Stimulated activated CD4-positive, alpha-beta T cell treated with anti-CD3 and anti-CD28 coated beads, Interleukin-15, amount 100 ng/mL, for 24 hours (primary cell): ENCODE measurements at places on chromosomes 6 and 20.

DNA sequence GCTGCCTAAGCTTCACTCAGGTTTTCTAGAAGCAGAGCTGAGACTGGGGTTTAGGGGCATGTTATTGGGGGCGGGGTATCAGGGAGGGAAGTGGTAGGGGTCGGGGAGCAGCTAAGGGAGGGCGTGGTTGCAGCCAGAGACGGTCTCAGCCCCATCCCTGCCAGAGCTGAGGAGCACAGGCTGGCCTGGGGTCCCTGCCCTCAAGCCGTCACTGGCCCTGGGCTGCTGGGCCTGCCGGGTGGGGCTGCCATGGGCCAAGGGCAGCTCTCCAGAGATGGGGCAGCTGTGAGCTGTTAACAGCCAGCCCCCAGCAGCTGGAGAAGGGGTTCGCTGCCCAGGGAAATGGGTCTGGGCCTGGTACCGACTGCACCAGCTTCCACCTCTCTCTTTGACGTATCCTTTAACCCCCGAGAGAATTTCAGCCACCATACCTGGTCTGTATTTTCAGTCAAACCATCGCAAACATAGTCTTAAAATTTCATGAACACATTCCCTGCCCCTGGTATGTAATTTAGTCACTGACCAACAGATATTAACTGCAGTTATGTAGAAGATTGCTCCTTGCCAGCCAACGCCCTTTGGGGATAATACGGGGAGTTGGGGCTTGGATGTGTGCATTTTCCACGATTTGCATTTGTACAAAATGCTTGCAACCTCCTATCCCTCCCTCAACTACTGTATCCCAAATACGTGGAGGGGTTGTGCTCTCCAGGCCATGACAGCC is 253.4 kb downstream of the TAF4 start:
- DNase-seq: no peak

DNA sequence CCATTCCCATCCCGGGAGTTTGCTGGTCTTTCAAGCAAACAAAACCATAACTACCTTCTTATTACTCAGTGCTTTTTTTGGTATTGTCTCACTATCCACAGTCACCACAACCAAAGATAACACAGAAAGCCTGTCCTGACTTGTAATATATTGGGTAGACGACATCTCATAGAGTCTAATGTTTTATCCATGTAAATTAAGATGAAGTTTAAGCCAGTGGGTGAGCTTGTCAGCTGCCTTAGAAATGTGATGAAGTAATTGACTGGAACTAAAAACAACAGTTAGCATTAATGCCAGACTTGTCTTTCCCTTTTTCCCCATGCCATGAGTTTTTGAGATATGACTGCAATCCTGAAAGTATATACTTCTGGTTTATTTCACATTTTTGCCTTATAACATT is 282.7 kb upstream of the PRDM1 start:
- no peak for DNase-seq

- DNase-seq: peak; percentile 55
Measured at GRCh38 chr6:156780102-156780641, 3.0 kb downstream of the ARID1B start.

DNA sequence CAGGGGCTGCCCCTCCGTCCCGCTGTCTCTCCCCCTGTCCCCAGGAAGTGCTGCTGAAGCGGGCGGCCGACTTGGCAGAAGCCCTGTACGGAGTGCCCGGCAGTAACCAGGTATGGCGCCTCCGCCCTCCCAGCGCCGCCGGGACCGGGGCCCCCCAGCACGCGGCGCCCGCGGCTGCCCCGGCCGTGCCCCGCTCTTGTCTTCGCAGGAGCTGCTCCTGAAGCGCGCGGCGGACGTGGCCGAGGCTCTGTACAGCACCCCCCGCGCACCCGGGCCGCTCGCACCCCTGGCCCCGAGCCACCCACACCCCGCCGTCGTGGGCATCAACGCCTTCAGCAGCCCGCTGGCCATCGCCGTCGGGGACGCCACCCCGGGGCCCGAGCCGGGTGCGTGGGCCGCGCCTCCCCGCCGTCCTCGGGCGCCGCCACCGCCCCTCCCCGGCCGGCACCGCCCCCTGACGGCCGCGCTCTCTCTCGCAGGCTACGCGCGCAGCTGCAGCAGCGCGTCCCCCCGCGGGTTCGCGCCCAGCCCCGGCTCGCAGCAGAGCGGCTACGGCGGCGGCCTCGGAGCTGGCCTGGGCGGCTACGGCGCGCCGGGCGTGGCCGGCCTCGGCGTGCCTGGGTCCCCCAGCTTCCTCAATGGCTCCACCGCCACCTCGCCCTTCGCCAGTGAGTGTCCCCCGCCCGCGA is 48.4 kb downstream of the CPXM1 start:
- DNase-seq: peak; percentile 69

DNA sequence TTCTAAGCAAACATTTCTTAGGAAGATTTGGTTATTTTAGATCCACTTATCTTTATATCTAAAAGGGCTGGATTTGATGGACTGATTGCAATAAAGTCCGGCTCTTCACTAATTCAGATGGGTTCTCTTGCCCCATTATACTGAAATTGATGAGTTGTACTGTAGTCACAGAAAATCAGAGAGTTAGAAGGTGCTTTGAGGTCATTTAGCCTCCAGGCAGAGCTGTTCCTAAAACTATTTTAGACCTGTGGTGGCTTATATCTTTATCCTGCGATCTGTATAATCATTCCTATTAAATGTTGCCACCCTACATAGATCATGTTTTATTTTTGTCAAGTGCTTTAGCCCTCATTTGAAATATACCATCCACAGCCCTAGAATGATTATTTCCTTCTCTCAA is 61.3 kb upstream of the ATXN1 start:
- no peak for DNase-seq

DNA sequence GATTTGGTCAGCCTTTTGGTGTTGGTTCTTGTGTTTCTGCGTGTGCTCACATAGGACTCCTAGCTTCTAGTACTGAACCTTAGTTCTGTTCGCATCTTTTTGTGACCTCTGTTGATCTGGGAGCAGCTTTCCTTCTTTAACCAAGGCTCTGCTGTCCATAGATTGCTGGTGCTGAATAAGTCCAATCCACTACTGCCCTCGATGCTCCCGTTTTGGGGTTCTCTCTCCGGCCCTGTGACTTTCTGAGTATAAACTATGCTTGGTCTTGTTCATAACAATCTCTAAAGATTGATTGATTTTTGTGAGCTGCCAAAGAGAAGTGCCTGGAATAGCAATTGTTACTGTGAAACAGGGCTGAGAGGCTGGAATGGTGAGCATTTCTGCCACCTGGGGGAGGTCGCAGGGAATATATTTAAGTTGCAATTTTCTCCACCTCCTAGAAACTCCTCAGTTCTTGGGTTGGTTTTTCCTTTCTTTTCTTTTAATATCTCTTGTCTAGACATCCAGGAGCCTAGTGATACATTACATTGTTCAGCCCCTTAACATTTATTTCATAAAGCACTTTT is 422.9 kb upstream of the CHD6 start:
- no peak for DNase-seq

GRCh38 chr20:43160941-43161340 is 28.8 kb downstream of the PTPRT start:
- no peak for DNase-seq

GRCh38 chr20:24827603-24828295 is 121.3 kb upstream of the CST7 start:
- no peak for DNase-seq
